ENCODE measurements at places on chromosomes 16 and 17.

DNA sequence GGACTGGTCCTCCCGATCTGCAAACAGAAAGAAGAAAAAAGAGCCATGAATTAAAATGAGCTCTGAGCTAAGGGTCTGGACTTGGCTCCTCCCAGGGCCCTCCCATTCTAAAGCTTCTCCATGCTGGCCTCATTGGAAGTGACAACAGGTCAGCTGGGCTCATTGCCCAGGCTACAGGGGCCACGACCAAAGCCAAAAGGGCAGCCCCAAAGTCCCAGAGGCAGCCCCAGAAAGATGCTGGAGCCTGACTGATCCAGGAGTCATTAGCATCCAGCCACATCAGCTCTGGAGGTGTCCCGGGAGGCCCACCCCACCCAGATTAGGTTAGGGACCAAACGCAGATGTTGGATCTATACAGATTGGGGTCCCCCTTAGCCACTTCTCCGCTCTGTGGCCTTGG lies 58.2 kb downstream of the MYH11 start:
- DNase-seq, result no peak

DNA sequence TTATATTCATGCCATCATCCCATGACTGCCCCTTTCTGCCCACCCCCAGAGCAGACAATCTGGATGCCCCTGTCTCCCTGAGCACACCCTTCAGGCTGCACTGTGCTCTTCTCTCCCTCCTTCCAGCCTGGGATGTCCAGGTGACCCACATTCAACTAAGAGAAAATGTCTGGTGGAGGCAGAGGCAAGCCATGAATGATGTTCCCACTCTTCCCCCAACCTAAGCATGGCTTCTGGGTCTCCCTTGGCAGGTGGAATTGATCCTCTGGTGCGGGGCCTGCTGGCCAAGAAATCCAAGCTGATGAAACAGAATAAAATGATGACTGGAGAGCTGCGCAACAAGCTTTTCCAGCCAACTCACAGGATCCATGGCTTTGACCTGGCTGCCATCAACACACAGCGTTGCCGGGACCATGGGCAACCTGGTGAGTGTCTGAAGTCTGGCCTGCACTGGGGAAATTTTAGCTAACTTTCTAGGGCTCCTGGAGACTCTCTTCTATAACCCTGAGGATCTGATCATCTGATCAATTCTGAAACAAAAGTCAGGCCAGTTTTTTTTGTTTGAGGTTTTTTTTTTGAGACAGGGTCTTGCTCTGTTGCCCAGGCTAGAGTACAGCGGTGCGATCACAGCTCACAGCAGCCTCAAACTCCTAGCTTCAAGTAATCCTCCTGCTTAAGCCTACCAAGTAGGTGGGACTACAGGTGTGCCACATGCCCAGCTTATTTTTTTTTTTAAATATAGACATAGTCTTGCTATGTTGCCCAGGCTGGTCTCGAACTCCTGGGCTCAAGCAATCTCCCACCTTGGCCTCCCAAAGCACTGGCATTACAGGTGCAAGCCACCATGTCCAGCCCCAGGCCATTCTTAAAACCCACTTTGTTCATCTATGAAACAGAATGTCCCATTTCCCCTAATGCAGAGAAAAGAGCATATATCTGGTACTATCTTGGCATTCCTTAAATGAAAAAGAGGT lies 14.5 kb downstream of the MPO start:
- DNase-seq, result no peak

DNA sequence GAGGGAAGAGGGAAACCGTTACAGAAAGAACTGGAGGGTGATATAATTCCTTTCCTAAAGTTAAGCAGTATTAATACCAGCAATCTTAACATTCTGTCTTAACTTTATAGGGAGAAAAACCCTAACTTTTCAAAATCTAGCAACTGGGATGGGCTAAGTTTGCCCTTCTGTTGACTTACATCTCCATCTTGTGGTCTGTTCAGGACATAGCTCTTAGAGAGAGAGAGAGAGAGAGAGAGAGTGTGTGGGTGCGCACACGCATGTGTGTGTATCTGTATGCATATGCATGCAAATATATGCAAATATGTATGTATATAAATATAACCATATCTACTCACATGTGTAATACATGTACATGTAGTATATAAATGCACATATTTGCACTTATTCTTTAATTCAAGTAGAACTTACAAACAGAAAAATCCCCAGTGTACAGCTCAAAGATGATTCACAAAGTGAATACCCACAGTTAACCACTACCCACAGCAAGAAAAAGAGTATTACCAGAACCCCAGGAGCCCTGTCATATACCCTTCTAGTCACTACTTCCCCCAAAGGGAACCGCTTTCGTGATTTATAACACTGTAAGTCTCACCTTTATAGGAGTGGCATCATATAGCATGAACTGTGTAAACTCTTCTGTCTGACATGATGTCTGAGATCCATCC lies 46.5 kb downstream of the STX8 start:
- DNase-seq, result no peak

DNA sequence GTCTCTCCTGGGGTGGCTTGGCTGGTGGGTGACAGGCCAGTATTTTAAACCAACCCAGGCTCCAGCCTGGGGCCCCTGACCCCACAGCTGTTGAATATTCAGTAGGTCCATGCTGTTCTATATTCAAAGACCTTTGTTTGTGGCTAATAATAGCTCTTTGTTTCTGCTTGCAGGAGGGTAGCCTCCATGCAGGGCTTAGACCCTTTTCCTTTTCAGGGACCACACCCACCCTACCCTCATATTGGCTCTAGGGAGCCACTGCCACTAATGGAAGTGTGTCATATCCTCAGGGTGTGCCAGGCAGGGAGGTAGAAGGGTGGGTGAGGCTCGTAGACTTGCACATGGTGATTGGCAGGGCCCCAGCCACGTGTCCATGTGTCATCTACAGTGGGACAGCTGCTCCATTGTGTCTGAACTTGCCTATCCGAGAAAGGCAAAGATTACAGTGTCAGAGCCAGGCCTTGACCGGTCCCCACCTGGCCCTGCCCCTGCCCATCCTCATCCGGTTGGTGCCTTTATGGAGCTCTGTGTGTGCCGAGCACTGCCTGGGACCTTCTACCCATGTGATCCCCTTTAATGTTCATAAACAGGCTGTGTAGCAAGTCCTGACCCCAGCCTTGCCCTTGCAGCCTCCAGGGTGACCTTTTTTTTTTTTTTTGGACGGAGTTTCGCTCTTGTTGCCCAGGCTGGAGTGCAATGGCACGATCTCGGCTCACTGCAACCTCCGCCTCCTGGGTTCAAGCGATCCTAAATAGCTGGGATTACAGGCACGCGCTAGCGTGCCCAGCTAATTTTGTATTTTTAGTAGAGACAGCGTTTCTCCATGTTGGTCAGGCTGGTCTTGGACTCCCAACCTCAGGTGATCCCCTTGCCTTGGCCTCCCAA lies 22.1 kb downstream of the TMC7 start:
- DNase-seq, result no peak

GRCh38 chr16:6341981-6342380 lies 990.7 kb upstream of the RBFOX1 start:
- DNase-seq, result no peak

DNA sequence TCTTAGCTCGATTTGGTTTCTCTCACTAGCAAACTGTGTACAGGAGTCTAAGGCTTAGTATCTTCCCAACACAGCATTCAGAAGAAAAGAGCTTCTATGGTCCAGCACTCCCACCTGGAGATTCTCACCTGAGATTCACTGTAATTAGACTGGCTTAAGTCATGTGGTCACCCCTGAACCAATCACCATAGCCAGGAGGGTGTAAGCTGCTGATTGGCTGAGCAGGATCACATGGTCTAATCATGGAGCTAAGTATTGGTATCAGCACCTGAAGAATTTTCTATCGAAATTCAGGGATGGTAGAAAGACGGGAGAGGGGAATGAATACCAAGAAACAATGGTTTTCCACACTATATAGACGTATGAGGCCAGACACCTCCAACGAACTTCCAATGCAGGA lies 359.8 kb upstream of the ERCC4 start:
- no peak for DNase-seq

DNA sequence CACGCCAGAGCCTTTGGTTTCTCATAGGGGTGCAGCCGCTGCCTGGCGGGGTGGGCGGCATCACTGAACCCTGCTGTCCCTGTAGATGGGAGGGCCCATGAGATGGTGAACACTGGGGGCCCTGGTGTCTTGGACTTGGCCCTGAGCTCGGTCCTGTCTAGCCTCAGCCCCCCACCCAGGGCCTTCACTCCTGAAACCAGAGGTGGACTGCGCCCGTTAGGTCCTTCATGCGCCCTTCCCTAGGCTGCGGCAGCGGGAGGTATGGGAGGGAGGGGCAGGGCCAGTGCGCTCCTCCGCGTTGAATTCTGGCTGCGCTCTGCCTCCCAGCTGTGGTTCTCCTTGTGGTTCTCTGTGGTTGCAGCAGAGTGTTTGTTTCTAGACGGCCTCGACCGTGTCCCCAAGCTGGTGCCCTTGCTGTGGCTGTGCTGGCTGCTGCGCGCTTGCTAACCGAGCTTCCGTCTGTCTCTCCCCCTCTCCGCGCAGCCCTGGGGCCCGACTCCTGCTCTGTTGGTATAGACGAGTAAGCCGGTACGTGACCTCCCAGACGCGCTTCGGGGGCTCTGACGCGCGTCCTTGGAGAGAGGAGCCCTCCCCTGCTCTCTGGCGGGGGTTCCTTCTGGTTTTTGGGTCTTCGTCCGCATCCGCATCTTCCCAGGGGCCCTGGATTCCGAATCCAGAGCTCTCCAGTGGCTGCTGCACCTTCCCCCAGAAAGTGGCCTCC lies 7.4 kb upstream of the NUDT16L1 start:
- DNase-seq, result no peak

DNA sequence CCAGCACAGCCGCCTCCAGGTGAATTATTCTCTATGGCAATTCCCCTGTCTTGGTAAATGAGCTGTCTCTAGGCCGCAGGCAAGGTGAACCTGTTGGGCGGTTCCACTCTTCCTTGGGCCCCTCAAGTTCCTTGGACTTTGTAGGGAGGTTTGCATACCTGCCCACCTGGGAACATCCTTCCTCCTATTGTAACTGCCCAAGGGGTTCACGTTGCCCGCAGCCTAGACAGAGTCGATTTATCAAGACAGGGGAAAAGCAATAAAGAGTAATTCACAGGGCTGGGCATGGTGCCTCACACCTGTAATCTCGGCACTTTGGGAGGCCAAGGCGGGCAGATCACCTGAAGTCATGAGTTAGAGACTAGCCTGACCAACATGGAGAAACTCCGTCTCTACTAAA lies 122.5 kb downstream of the KCNJ18 start:
- DNase-seq, result no peak

GRCh38 chr17:17494870-17495535 lies 1.2 kb downstream of the RASD1 start:
- no peak for DNase-seq

GRCh38 chr16:70662991-70663523 lies 16.7 kb downstream of the IL34 start:
- DNase-seq, result no peak

GRCh38 chr17:17408236-17408794 lies 68.5 kb upstream of the MED9 start:
- no peak for DNase-seq

GRCh38 chr17:31834448-31834847 lies 24.6 kb downstream of the COPRS start:
- DNase-seq, result no peak

GRCh38 chr17:27649929-27650328 lies 18.9 kb downstream of the LGALS9 start:
- no peak for DNase-seq

DNA sequence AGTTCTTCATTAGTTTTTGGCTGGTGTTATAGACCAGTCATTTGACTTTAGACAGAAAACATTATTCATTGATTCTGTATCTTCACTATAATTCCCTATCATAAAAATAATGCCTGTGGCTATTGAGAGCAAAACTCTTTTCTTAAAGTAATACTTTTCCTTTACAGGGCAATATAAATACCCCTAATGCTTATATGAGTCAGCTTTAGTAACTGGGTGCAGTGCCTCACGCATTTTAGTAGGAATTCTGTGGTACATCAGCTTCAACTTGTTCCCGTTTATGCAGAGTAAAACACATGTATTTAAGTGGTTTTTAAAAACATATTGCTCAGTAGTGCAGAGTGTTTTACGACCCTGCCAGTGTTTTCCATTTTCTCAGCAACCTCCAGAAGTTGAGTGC lies 68.1 kb downstream of the SEC14L1 start:
- DNase-seq, result no peak

DNA sequence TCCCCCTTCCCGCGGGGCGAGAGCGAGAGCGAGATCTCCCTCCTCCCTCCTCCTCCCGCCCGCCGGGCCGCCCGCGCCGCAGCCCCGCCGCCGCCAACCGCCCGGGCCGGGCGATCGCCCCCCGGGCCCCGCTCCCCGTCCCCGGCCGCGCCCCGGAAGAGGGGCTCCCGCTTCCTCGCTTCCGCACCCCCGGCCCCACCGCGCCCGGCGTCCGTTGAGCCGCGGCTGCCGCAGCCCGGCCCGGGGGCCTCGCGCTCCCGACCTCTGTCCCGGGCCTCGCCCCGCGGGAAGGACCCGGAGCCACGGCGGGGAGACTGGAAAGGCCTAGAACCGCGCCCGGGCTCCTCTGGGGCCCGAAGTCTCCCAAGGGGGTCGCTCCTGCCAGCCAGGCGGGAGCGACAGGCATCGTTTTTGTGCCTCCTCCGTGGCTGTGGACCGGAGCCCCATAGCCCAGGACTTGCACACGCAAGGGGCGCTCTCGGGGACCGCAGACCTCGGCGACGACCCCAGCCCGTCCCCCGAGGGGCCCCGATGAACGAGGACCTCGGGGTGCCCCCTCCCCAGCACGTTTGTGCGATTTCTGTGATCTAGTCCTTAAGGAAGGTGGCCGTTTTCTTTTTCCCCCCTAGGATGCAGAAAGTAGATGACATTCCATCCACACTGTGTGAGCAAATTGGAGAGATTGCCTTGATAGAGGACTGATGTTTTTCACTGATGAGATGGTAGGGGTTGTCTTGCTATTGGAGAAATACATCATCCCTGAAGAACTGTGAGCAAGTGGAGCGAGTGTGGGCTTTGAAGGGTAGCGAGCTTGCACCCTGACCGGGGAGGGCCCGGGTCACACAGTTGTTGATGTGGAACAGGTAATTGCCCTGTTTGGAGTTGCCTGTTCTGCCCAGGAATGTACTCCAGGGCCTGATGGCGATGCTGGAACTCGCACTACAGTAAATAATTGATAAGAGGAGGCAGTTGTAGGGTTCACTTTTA lies 611 bp downstream of the BANP start:
- no peak for DNase-seq

Data from activated T-cell treated with anti-CD3 and anti-CD28 coated beads for 48 hours (primary cell).